ENCODE measurements at places on chromosomes 3 and 15.

DNA sequence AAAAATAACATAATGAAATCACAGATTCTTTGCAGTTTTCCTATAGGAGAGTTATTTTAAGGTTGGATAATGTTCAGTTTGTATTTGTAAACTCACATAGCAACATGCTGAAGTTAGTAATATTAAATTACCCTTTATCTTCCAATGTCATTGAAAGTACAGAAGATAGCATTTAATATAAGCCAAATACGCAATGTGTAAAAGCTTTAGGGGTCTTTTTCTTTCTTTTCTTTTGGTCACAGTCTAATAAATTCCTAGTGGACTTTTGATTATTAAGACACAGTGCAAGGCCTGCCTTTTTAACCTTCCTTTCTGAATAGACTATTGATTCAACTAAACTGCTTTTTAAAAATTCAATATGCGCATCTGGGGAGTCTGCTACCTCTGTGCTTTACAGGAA, 79.3 kb downstream of the OTOL1 start:
- DNase-seq, result no peak
- H3K4me1 ChIP-seq, result no peaks in the 10 kb centered on the region
- H3K4me3 ChIP-seq, result no peak overlapping the region
- H3K27me3 ChIP-seq, result no peaks in the 10 kb centered on the region
- H3K27ac ChIP-seq, result no peak overlapping the region

GRCh38 chr3:194573680-194574437, 59.4 kb downstream of the TMEM44 start:
- H3K4me3 ChIP-seq, result no peak overlapping the region
- DNase-seq, result peak; percentile 36
- no peaks in the 10 kb centered on the region for H3K27me3 ChIP-seq
- no peak overlapping the region for H3K27ac ChIP-seq

GRCh38 chr15:68152342-68152741, 52.8 kb downstream of the CALML4 start:
- H3K36me3 ChIP-seq, result peaks cover 89% of the 10 kb centered on the region
- no peaks in the 10 kb centered on the region for H3K27me3 ChIP-seq
- peak overlapping the region; percentile 54 for H3K27ac ChIP-seq
- H3K4me1 ChIP-seq, result peaks cover 5% of the 10 kb centered on the region

DNA sequence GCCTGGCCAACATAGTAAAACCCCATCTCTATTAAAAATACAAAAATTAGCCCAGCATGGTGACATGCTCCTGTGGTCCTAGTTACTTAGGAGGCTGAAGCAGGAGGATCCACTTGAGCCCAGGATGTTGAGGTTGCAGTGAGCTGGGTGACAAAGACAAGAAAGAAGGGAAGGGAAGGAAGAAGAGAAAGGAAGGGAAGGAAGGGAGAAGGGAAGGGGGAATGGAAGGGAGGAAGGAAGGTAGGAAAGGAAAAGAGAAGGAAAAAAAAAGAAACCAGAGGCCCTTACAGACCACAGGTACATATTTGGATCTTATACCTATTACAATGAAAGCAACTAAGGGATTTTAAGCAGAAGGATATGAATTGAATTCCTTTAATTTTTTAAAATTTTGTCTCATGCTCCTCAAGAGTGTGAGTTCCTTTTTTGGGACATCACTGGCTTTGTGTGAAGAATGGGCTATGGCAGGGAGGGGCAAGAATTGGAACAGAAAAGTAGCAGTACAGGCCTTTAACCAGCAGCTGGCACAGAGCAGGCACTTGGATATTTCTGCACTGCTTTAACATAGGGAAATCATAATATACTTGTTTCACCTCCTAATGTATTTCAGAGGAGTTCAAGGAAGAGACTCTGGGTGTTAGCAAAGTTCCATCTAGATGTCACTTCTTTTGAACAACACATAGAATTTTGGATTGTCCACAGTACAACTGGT, 7.9 kb downstream of the RAB27A start:
- no peak for DNase-seq
- peaks cover 93% of the 10 kb centered on the region for H3K4me1 ChIP-seq
- no peaks in the 10 kb centered on the region for H3K36me3 ChIP-seq
- H3K4me3 ChIP-seq, result no peak overlapping the region
- H3K27ac ChIP-seq, result peak overlapping the region; percentile 89

- no peaks in the 10 kb centered on the region for H3K36me3 ChIP-seq
- no peak overlapping the region for H3K27ac ChIP-seq
- H3K27me3 ChIP-seq, result no peaks in the 10 kb centered on the region
These were observed 164.8 kb upstream of the CDIN1 start for GRCh38 chr15:36414670-36415069.

GRCh38 chr3:3189102-3189727, 9.7 kb upstream of the CRBN start:
- H3K27ac ChIP-seq, result no peak overlapping the region
- H3K27me3 ChIP-seq, result no peaks in the 10 kb centered on the region
- no peak overlapping the region for H3K4me3 ChIP-seq
- DNase-seq, result no peak
- H3K36me3 ChIP-seq, result no peaks in the 10 kb centered on the region

DNA sequence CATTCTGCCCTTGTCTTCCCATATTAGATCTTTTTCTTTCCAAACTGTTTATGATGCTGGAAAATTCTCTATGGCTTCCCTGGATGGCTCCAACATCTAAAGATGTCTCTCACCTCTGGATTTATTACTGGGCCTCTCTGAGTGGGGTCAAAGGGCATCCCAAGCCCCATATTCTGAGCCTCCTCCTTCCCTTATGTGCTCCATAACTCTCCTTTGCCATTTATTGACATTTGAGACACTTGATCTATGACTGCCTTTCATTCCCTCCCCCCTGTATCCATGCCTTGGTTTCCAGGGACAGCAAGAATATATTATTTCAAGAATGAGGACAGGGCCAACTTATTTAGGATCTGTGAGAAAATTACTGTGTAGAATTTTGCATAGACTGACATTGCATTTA, 369.3 kb upstream of the ONECUT1 start:
- no peaks in the 10 kb centered on the region for H3K36me3 ChIP-seq
- no peaks in the 10 kb centered on the region for H3K27me3 ChIP-seq
- no peak overlapping the region for H3K4me3 ChIP-seq
- no peak overlapping the region for H3K27ac ChIP-seq

DNA sequence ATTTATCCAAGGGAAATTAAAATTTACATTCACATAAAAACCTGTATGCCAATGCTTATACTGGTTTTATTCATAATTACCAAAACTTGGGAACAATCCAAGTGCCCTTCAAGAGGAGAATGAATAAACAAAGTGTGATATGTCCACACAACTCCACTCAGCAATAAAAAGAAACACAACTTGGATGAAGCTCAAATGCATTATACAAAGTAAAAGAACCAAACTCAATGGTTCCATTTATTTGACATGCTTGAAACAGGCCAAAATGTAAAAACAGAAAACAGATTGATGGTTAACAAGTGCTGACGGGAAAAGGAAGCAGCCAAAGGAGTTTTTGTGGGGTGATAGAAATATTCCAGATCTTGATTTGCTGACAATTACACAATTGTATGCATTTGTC, 23.5 kb downstream of the OCA2 start:
- H3K27ac ChIP-seq, result no peak overlapping the region
- no peak overlapping the region for H3K4me3 ChIP-seq
- no peaks in the 10 kb centered on the region for H3K36me3 ChIP-seq
- H3K4me1 ChIP-seq, result no peaks in the 10 kb centered on the region

- no peaks in the 10 kb centered on the region for H3K27me3 ChIP-seq
- no peaks in the 10 kb centered on the region for H3K36me3 ChIP-seq
- no peaks in the 10 kb centered on the region for H3K4me1 ChIP-seq
- H3K4me3 ChIP-seq, result no peak overlapping the region
- no peak overlapping the region for H3K27ac ChIP-seq
These were observed 112.9 kb downstream of the PDZRN3 start for GRCh38 chr3:73511571-73512525.

- H3K27ac ChIP-seq, result no peak overlapping the region
- H3K36me3 ChIP-seq, result no peaks in the 10 kb centered on the region
These were observed 141.0 kb upstream of the PLSCR5 start for GRCh38 chr3:146746190-146746589.

DNA sequence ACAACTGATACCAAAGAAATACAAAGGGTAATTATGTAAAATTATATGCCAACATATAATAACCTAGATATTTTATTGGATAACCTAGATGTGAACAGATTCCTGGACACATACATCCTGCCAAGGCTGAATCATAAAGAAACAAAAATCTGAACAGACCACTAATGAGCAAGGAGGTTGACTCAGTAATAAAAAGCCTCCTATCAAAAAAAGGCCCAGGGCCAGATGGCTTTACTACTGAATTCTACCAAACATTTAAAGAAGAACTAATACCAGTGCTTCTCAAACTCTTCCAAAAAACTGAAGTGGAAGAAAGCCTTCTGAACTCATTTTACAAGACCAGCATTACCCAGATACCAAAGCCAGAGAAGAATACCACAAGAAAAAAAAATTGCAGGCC, 32.4 kb downstream of the THBS1 start:
- H3K4me1 ChIP-seq, result no peaks in the 10 kb centered on the region
- H3K36me3 ChIP-seq, result no peaks in the 10 kb centered on the region
- no peak overlapping the region for H3K27ac ChIP-seq
- H3K27me3 ChIP-seq, result no peaks in the 10 kb centered on the region

- H3K4me3 ChIP-seq, result no peak overlapping the region
- H3K4me1 ChIP-seq, result no peaks in the 10 kb centered on the region
- DNase-seq, result no peak
- no peak overlapping the region for H3K27ac ChIP-seq
These were observed 190.5 kb upstream of the CMC1 start for GRCh38 chr3:28050885-28051284.

DNA sequence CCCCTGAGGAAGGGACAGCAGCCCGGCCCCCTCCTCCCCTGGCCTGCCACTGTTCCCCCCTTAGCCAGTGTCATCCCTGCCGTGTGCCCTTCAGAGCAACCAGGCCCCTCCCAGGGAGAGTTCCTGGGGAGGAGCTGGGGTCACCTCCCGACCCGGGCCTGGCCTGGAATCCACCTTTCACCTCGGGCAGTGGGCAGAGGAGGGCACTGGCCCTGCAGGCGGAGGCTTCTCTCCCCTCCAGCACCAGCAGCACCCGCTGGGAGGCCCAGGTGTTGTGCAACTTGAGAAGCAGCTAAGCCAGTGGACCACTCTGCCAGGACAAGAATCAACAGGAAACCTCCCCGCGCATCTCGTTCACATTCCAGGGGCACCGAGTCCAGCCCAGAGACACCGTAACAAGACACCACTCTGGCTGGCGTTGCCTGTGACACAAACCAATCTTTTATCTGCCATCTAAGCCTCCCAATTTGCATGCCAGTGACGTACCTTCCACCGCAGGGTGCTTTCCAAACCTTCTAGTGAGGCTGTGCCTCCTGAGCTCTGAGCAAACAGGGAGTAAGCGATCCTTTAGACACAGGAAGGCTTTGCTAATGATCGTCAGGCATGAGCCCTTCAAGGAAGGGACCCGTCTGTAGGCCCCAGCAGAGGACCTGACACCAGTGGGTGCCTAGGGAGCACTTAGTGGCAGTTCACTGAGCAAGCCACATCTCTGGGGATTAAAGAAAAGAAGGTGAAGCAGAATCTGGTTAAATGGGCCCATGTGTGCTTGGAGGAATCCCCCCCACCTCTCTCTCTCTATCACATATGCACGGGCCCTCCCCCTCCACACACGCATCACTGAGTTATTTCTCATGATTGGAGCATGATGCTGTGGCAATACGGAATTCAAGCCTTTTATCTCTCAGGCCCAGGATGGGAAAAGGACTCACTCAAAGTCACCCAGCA, 98.9 kb upstream of the TLE3 start:
- H3K4me3 ChIP-seq, result no peak overlapping the region
- H3K27ac ChIP-seq, result no peak overlapping the region
- DNase-seq, result no peak
- no peaks in the 10 kb centered on the region for H3K4me1 ChIP-seq

DNA sequence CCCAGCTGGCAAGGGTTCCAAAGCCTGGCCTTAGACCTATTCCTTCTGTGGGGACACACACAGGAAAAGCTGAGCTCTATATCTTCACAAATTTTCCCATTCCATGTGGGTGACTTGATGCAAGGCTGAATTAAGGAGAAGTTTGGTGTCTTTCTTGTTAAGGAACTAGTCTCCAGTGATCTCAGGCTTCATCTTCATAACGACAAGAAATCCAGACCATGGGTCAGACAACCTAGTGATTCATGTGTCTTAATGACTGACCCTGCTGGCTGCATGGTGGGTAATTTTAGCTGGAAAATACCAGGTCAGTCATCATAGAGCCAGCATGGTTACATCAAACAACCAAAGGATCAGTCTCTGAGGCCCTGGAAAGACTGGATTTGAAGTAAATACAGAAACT, 112.7 kb upstream of the SLC4A7 start:
- H3K36me3 ChIP-seq, result no peaks in the 10 kb centered on the region
- DNase-seq, result peak; percentile 83
- H3K4me1 ChIP-seq, result peaks cover 16% of the 10 kb centered on the region
- no peaks in the 10 kb centered on the region for H3K27me3 ChIP-seq

DNA sequence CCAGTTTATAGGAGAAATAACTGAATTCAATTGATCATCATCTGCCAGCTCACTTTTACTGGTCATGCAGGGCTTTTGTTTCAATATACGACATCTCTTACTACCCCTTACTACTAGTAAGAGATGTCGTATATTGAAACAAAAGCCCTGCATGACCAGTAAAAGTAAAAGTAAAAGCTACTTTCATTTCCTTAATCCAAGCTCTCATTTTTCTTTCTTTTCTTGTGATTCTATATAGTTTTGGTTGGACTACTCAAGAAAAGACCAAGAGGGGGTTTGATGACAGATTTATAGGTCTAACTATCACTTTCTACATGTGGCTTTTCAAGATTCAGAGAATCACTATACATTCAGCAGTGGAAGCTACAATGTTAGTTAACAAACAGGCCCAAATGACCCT, 1237.3 kb downstream of the ROBO2 start:
- no peaks in the 10 kb centered on the region for H3K36me3 ChIP-seq
- no peaks in the 10 kb centered on the region for H3K4me1 ChIP-seq
- no peak overlapping the region for H3K4me3 ChIP-seq
- H3K27ac ChIP-seq, result no peak overlapping the region
- no peak for DNase-seq

DNA sequence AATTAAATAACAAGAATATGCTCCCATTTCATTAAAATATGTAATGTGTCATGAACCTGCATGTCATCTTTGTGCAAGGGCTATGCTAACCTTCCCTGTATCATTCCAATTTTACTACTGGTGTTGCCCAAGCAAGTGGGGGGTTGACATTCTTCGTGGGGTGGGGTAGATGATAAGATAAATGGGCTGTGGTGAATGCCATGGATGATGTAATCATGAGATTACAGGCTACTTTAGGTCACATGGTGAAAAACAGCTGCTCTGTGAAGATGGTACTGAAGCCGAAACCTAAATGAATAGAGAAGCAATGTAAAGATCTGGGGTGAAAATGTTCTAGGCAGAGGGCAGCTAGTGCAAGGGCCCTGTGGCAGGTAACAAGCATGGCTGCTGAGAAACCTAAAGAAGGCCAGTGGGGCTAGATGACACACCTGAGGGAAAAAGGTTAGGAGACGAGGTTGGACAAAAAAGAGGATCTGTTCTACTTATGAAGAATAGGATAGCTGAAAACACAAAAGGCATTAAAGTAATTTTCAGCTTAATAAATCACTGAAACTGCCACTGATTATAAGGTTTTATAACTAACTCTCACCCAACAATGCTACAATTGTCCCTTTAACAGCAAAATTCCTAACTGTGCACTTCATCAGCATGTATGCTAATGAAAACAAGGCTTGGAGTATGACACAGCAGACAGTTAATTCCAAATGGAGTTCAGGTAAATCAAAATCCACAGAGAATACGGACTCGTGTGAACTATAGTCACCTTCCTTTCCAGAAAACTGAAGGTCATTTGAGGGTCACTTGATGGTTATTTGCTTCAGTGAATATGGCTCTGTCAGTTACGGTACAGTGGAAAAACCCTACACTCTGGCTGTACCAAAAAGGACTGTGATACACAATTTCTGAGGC, 35.0 kb downstream of the MTMR10 start:
- H3K36me3 ChIP-seq, result peaks cover 100% of the 10 kb centered on the region
- no peak for DNase-seq
- no peaks in the 10 kb centered on the region for H3K27me3 ChIP-seq
- H3K27ac ChIP-seq, result no peak overlapping the region

Measured in CD14-positive monocyte (primary cell).